ENCODE measurements at places on chromosomes 6 and 20.
A peak's percentile ranks its signal among the peaks of the same experiment; 100 is the strongest.

DNA sequence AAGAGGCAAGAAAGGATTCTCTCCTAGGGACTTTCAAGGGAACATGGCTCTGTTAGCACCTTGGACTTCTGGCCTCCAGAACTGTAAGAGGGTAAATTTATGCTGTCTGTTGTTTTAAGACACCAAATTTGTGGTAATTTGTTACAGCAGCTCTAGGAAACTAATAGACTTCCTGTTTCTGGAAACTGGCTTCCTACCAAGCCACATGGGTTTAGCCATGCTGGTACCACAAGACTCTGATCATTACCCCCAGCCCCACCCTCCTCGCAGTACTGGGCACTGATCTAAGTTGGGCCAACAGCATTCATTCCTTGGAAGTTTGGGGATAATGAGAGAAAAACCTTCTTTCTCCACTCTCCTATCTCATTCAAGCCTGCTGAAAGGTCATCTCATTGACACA is 109.5 kb upstream of the SMLR1 start:
- no peak for DNase-seq

DNA sequence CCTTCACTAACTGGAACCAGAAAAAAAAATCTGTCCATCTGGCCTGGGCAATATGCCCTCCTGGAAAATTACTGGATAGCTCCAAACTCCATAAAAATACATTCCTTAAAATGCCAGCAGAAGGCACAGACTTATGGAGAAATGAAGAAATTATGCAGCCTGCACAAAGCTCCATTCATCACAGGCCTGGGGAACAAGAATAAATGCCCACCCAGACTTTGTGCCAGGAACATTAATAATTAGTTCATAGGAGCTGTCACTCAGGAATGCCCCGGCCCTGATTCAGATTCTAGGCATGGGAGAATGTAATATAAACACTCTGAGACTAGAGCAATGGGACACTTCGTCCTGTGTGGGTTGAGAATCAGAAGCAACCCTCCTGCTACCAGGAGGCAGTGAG is 199.3 kb downstream of the OTOR start:
- no peak for DNase-seq

DNA sequence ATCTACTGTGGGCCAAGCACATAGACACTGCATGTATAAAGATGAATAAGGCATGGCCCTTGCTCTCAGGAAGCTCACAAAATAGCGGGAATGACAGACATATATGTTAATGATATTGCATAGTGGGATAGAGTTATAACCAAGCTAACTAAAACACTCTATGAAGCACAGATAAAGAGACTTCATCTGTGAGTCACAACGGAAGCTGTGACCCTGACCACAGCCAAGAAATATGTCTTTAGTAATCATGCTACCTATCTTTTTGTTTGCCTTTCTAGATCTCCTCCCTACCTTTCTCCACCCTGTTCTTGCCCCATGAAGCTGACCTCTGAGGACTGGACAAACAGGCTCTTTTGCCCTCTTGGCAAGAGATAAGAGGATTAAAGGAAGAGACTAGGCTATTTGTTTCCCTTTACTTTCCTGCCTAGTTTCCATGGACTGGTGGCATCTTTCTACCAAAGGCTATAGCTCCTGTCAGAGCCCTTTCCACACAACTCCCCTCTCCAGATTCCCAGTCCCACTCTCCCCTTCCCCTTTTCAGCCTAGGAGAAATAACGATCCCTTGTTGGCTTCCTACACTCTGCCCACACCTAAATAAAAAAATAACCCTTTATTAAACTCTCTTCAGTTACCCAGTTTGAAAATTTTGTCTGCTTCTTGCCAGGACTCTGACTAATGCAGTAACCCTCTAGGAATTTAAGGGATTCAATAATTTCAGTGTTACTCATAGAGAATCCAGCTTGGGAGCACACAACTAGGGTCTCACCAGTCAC is 504.9 kb upstream of the MARCKS start:
- DNase-seq: peak; percentile 37

- DNase-seq: no peak
Measured at GRCh38 chr6:70257768-70258273, 45.1 kb downstream of the COL9A1 start.

DNA sequence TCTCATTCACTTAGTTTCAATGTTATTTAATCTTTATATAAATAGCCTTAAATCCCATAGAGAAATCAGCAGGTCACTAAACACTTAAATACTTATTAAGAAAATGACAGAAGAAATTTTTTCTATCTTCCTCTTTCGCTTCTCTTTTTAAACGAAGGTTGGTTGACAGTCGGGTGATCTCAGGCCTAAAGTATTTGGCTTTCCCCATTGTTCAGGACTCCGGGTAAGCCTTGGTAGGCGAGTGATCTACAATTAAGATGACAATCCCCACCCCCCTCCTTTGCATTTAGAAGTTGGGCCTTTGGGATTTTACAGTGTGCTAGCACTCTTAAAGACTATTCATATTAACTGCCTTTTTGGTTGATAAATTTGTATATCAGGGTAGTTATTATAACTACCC is 19.7 kb upstream of the UTRN start:
- DNase-seq: peak; percentile 34

- DNase-seq: peak; percentile 93
Measured at GRCh38 chr6:157756708-157757429, 66.2 kb upstream of the SNX9 start.

DNA sequence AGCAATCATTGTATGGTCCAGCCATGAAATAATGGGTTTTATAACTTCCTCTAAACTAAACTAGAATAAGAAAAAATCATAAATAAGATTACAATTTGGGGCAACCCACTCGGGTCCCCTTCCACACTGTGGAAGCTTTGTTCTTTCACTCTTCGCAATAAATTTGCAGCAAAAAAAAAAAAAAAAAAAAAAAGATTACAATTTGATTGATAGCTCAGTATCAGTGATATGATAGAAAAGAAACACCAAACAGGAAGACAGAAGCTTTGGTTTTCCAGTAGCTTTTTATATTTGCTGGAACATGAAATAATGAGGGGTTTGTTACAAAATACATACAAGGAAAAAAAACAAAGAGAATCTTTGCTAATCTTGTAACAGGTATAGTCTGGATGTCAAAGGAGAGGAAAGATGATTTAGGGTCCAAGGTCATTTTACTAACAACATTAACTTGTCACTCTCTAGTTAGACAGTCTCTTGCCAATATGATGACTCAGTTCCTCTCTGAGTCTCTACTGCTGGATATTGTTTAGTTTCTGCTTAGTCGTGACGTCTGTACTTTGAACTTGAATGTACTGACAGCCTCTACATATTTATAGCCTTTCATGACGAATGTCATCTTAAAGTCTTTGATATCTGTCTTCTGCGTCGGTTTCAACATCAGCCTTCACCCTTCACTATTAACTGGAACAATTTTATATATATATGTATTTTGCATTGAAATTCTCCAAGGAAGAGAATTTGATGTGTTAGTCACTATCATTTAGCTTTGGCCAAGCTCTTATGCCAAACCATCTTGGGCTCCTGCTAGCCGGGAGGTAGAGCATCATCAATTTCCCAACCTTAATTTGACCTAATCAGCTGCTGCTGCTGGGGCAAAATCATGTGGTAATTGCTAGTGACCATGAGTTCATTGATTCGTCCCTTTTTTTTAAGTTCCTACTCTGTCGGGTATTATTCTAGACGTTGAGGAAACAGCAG is 213.1 kb upstream of the STXBP5 start:
- DNase-seq: peak; percentile 47

GRCh38 chr6:40419377-40419776 is 167.8 kb downstream of the LRFN2 start:
- DNase-seq: no peak

GRCh38 chr6:149461670-149462069 is 23.1 kb downstream of the ZC3H12D start:
- DNase-seq: no peak

GRCh38 chr6:114449659-114450058 is 106.8 kb upstream of the HS3ST5 start:
- no peak for DNase-seq

DNA sequence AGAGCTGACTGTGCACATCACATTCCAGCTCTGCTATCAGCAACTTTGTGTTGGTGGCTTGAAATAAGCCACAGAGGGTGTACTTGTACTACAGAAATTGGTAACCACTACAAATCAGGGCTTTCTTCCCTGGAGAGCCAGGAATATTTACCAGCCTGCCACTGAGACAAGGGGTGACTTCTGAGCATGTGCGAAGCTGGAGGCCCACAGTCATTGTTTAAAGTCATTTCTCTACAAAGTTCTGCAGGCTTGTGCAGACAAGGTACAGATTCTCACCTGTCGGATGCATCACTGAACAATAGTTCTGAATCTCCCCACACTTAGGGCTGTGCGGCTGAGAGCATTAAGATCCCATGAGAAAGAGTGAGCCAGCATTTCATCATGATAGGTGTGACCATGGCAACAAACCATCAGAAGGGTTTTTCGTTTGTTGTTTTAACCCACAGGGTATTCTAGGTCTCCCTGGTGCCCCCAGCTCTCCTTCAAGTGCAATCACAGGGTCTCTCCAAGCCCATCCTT is 292.8 kb downstream of the CDC5L start:
- no peak for DNase-seq

DNA sequence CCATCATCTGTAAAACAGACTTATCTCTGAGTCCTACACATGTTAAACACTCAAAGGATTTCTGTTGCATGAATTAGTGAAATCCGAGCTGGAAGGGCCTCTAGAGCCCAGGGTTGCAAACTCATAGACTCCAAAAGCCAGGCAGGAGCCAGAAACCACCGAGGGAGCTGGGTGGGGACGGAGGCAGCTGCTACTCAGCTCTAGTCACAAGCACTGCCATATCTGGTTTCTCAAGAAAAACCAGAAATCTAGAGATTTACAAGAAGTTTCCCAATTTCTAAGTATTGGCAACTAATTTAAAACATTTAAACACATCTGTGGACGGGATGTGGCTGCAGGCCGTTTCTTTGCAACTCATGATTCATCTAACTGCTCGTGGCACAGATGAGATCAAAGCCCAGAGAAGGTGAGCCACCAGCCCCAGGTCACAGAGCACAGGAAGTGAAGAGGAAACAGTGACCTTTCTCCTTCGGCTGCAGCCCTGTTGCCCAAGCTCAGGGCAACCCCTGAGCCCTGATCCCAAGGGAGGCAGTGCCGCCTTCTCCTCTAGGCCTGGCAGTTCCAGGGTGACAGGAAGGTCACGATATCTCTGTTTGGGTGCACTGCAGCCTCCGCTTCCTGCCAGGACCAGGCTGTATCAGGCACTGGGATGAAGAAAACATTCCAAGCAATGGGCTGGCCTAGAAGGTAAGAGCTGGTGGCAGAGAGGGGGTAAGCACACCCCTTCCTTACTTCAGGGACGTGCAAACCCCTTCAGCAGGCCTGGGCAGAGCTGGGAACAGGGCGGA is 26.4 kb upstream of the PTGIS start:
- DNase-seq: peak; percentile 70

GRCh38 chr20:5222919-5223634 is 93.7 kb downstream of the PROKR2 start:
- peak; percentile 79 for DNase-seq

- DNase-seq: no peak
Measured at GRCh38 chr20:48098099-48098498, 312.8 kb upstream of the SULF2 start.

DNA sequence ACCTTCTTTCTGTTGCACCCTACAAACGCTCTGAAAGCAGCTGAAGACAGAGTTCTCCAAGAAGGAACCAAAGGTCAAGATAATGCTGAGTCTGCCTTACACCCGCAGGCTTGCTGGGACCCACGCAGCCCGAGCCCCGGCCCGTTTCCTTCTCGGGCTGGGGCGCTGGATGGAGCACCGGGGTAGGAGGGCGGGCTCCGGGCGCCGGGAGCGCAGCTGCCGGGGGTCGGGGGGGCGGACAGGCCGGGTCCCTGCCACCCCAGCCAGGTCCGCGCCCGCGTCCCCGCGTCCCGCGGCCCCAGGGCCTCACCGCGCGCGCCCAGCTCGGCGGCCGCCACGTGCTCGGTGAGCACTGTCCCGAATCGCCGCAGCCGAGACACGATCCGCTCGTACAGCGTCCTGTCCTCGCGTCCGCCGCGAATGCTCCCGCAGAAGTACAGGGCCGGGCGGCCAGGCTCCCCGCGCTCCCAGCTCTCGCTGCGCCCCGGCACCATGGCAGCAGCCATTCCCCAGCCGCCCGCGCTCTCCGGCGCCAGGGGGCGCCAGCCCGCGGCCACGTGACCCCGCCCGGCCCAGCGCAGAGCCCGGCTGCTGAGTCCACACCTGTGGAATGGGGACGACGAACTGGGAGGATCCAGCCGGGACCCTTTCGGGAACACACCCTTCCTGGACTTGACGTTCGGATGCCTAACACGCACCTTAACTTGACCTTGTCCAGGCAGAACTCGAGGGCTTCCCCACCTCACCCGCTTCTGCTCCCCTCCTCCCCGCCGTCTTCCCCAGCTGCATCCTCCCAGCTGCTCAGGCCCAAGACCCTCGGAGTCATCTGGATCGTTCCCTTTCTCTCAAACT is at the start of gene DNPH1:
Gene DNPH1 (minus strand): TSS at position 531 of the 852 bp plus-strand sequence. CDS start 25 bp downstream, at position 506.
- DNase-seq: peak; percentile 90

GRCh38 chr6:17979479-17979878 is 8.0 kb downstream of the KIF13A start:
- no peak for DNase-seq

All from hepatocyte (in vitro differentiated cells).